ENCODE measurements at places on chromosomes 4 and X.

DNA sequence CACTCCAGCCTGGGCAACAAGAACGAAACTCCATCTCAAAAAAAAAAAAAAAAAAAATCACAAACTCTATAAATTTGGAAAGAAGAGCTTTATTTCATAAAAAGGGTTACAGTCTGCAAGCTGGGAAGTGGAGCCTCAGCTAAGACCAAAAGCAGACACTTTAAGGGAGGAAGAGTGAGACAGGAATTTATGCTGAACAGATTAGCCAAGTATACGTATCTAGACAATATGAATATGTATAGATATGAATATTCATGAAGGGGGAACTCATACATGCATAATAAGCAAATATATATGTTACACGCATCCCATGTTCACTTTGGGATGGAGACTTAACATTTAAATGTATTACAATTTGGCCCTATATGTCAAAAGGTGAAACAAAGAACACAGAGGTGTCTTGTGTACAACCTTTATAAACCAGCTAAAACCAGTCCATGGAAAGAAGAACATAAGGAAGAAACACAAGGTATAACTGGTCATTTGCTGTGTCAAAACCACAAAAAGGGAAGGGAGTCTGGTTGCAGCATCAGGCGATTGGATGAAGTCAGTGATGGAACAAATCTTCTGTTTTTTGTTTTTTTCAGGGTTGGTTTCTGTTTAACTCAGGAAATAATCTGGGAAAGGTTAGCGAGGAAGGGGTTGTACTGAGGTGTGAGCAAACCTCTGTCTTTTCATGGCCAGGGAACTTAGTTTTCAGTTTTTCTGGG, 130.0 kb upstream of the MAOA start:
- DNase-seq: no peak

- no peak for DNase-seq
Observed at GRCh38 chr4:38102957-38103588, 142.9 kb downstream of the PTTG2 start.

GRCh38 chr4:180518906-180519305, 1724.3 kb upstream of the TENM3 start:
- DNase-seq: no peak

GRCh38 chrX:9614016-9614415, 149.2 kb downstream of the TBL1X start:
- no peak for DNase-seq

DNA sequence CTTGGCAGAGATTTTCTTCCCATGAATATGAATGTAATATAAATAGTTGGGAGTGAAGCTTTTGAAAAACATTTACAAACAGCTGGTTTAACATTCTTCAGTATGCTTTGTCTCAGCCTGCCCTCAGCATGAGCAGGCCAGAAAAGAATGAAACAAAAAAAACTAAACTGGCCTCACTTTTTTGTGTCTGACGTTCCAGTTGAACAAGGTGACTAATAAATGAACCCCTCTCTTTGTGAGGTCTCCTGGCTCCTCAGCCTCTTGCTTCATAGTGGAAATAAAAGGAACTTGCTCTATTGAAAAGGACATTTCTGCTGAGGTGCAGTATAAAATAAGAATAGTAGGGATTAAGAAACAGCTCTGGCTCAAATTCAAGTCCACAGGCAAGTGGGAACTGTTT, 9.4 kb downstream of the CHST7 start:
- no peak for DNase-seq

DNA sequence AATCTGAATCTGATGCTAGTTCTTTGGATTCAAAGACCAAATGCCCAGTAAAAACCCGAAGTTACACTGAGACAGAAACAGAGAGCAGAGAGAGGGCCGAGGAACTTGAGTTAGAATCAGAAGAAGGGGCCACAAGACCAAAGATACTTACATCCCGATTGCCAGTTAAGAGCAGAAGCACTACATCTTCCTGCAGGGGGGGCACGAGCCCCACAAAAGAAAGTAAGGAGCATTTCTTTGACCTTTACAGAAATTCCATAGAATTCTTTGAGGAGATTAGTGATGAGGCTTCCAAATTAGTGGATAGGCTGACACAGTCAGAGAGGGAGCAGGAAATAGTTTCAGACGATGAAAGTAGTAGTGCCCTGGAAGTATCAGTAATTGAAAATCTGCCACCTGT, 309.3 kb downstream of the ANK2 start:
- DNase-seq: no peak

DNA sequence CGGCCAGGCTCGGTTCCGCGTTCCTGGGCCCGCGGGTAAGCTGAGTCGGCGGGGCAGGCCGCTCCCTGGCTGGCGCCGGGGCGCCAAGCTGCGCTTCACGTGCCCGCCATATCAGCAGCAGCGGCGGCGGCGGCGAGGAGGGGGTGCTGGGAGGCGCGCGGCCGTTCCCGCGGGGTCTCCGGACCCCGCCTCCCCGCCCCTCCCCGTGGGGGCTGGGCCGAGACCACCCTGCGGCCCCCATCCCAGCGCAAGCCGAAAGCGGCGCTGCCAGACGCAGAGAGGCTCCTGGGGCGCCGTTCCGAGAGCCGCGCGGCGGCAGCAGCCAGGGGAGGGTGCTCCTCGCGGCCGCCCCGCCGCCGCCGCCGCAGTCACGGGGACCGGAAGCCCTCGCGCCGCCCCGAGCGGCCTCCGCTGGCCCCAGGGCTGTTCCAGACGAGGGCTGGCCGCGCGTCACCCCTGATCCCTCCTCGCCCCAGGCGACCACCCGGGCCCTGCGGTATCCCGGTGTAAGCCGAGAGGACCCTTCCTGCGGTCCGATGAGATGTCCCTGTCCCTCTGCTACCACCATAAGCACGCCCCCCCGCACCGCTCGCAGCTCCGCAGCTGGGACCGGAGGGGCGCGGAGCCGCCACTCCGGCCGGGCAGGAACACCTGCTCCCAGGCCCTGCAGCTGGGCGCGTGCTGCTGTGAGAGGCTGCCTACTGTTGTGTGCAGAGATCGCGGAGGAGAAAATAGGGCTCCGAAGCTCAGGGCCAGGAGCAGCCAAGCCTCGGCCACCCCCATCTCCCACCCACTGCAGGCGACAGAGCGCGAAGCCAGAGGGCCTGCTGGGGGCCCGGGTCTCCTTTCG, 7.5 kb upstream of the BCOR start:
- no peak for DNase-seq

DNA sequence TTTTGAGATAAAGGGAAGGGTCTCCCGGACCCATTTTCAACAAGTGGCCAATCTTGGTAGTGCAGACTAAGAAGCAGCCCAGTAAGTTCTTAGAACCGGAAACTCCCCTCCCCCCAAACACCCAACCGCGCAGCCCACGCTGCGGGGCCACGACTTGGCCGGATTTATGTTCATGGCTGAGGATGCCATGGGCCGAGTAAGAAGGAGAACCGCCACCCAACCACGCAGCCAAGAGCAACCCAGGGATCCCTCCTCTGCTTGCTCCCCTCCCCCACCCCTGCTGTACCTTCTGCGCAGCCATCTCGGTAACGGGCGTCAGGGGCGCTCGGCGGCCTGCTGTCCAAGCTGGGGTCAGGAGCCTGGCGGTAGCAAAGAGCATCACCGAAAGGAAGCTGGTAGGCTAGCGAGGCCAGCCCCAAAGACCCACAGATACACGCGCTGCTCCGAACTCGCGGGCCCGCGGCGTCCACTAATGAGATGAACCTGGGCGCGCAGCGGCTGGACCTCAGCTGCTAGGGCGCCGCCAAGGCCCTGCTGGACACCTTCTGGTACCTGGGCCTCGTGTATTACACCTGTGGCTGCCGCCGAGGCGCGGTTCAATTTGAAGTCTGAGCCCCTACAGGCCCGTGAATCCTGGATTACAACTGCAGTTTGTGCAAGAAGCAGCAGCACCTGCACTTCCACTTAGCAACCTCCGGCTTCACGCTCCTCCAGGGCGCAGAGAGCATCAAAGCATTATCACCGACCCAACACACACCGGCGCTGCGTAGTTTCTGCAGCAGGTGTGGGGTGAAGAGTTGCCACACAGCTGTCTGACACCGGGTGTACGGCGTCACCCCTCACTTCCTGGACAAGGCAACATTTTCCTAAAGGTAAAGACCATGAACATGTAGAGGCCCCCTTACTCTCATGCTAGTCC, 63.4 kb downstream of the NUDT10 start:
- no peak for DNase-seq

- no peak for DNase-seq
Observed at GRCh38 chr4:184384056-184384809, 90.1 kb downstream of the IRF2 start.

DNA sequence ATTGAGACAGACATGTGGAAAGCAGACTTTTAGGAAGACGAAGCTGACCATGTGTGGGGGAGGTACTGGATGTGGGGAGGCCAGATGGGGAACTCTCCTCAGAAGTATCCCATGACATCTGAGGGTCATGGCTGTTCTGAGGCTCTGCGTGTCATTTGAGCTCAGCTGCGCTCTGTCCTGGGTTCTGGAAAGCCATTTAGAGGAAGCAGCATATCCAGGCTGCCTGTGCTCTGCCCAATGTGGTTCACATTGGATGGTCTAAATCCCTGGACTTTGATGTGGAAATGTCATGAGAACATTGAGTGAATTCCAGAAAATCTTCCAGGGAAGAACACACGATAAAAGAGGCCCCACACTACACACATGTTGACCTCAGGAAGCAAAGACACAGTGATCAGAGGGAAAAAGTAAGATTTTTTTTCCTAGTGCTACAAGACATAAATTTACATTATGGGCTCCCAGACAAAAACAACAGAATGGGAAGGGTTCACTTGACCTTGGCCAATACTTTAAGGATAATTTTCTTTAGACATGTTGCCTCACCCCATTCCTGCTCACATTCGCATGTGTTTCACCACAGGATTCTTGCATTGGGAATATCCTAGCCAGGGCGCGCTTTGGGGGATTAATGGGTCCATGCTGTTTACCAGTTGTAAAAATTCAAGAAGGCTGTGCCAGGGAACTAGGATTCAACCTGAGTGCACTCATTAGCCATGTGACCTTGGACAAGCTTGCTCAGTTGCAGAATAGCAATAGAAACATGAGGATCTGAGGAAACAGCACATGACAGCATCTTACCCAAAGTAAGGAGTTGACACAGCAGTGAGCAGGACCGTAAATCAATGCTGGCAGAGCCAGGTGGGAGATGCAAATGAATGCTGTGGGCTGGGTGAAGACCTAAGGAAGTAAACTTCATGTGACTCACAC, 73.2 kb upstream of the C1QTNF7 start:
- DNase-seq: no peak

GRCh38 chr4:122917731-122918130, 4.7 kb downstream of the NUDT6 start:
- DNase-seq: no peak

- no peak for DNase-seq
Observed at GRCh38 chr4:143773998-143774895, 73.8 kb upstream of the FREM3 start.

DNA sequence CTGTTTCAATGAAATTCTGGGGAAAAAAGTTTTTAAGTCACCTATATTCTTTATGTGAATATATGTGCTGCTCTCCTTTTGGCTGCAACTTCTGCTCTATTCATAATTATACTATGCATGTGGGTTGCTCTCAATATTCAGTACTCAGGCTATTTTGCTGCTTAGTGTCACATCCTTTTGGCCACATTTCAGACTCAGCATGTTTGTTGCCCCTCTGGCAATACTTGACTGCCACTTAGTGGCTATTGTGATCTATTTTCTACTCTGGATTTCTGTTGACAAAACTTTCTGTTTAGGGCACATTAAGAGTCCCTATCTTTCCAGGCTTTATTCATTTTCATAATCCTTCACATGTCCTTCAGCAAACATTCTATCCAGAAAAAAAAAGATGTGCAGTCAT, 15.8 kb upstream of the CT45A1 start:
- no peak for DNase-seq

- no peak for DNase-seq
Observed at GRCh38 chr4:168421671-168422070, 58.6 kb downstream of the DDX60L start.

DNA sequence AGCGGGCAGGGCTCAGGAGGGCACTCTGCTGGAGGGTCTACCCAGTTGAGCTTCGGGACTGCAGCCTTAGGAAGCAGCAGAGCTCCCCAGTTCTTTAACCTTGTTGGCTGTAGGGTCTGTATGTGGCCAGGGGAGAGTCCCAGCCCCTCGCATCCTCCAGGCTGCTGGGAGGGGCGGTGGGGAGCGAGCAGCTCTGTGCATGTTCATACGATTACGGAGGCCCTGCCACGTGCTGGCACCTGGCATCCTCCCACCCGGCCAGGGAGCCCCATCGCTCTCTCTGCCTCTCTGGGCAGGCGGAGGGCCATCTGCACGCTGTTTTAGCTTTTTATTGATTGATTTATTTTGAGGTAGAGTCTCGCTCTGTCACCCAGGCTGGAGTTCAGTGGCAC, 21.2 kb downstream of the NSG1 start:
- DNase-seq: no peak

DNA sequence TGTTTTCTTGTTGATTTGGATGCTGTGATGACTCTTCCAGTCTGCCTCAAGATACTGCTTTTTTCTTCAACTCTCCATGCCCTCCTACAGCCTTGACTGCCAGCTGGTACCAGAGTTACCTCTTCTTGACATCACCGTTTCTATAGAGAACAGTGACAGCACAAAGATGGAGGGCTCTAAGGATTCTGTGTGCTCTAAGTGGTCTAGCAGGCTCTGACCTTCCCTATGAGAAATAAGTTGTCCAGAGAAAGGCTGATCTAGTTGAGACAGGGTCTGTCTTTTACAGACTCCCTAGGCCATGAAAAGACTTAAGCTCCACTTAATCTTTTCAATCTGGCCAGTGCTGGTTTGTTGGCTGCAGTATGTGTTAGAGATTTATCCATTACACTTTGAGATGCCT, at the start of gene AKAP4:
Gene AKAP4 (minus strand): TSS at position 101 of the 400 bp plus-strand sequence. CDS start 118 bp downstream, outside the sequence.
- DNase-seq: no peak

DNA sequence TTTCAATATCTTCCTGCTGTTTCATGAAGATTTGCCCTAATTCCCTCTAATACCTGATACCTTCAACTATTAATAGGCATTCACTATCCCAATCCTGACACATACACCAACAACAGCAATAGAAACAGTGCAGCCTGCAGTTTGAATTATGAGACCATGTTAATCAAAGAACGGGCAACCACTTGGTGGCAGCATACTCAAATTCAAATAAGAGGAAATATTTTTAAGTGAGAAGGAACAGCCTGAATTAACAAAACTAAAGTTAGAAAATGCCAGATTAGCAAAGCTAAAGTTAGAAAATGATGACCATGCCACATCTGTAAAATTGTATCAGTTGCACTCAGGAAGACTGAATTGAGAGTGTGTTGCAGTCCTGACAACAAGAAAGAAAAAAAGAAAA, 204.9 kb downstream of the SMARCA1 start:
- DNase-seq: no peak

DNA sequence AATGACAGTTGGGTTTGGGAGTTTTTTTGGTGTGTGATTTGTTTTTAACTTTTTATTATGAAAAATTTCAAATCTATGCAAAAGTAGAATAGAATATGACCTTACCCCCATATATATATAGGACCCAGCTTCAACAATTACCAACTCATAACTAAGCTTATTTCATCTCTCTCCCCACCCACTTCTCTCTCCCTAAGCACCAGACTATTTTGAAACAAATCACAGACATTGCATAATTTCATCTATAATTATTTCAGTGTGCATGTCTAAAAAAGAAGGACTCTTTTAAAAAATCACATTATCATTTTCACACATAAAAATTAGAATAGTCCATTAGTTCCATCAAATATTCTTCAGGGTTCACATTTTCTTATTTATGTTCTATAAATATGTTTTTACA, 28.3 kb upstream of the NKX6-1 start:
- no peak for DNase-seq

Measured in T1000 (cell line).